Stimulated activated CD4-positive, alpha-beta T cell treated with anti-CD3 and anti-CD28 coated beads, Interleukin-1b, Interleukin-23, amount 100 ng/mL, for 1 hour (primary cell): ENCODE measurements at places on chromosomes 5 and 9.

DNA sequence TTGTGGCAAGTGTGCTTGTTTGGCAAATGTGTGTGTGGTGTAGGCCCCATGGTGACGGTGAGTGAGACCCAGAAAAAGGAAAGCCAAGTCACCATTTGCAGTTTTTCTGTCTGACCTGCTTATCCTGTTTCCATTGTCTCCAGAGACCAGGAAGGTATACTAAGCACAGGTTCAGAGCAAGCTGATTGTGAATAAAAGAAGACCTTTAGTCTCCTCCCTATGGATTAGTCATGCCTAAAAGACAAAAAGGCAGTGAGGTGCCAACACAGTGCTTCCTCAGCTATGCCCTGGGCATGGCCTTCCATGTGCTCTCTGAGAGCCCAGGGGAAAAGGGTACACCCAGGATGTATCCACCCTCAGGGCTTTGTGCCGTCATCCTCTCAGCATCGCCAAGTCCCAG is 49.2 kb upstream of the SHOC1 start:
- DNase-seq, result no peak

GRCh38 chr5:54294097-54294667 is 16.2 kb downstream of the ARL15 start:
- DNase-seq, result no peak

DNA sequence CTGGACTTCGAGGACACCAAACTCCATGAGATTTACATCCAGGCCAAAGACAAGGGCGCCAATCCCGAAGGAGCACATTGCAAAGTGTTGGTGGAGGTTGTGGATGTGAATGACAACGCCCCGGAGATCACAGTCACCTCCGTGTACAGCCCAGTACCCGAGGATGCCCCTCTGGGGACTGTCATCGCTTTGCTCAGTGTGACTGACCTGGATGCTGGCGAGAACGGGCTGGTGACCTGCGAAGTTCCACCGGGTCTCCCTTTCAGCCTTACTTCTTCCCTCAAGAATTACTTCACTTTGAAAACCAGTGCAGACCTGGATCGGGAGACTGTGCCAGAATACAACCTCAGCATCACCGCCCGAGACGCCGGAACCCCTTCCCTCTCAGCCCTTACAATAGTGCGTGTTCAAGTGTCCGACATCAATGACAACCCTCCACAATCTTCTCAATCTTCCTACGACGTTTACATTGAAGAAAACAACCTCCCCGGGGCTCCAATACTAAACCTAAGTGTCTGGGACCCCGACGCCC is 1.3 kb downstream of the PCDHGC3 start:
- no peak for DNase-seq

- no peak for DNase-seq
Measured at GRCh38 chr9:5646116-5646515, 17.2 kb downstream of the RIC1 start.

DNA sequence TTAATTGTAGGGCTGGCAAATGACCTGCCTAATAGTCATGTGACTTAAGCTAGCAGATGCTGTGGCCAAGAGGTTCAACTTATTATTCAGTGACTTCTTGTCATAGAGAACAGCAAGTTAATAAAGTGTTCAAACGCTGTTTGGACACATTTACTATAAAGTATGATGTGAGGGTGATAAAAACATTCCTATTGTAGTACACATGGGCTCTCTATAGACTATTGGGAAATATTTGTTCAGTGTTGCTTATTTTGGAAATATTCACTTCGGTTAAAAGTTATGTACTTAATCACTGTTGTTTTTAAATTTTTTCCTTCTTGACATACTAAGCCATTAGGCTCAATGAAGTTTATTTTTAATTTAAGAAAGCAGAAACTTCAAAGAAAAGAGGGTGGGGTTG is 345.0 kb downstream of the NNT start:
- no peak for DNase-seq

- DNase-seq, result no peak
Measured at GRCh38 chr5:95382801-95383200, 8.4 kb upstream of the FAM81B start.

DNA sequence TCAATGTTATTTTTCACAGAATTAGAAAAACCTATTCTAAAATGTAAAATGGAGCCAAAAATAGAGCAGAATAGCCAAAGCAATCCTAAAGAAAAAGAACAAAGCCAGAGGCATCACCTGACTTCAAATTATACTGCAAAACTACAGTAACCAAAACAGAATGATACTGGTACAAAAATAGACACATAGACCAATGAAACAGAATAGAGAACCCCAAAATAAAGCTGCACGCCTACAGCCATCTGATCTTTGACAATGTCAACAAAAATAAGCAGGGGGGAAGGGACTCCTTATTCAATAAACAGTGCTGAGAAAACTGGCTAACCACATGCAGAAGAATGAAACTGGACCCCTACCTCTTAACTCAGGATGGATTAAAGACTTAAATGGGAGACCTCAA is 65.8 kb upstream of the PDE4D start:
- no peak for DNase-seq

GRCh38 chr5:154418344-154418820 is 27.4 kb upstream of the SAP30L start:
- no peak for DNase-seq

DNA sequence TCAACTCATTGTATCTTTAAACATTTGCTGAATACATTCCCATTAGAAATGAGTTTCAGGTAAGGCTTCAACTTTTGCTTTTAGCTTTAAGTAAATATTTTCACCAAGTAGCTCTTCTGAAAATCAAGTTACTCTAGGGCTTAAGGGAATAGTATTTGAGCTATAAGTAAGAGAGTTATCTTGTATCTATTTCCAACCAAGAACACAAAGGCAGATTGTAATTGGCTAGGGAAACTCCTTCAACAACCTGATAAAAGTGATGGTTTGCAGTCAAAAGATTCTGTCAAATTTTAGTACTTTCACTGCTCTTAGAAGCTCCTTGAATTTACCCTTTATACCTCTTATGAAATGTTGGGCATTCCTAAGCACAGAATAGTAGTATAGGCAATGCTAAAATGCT is 13.0 kb downstream of the ELL2 start:
- DNase-seq, result no peak

GRCh38 chr5:80921026-80921425 is 39.1 kb upstream of the RASGRF2 start:
- DNase-seq, result no peak

DNA sequence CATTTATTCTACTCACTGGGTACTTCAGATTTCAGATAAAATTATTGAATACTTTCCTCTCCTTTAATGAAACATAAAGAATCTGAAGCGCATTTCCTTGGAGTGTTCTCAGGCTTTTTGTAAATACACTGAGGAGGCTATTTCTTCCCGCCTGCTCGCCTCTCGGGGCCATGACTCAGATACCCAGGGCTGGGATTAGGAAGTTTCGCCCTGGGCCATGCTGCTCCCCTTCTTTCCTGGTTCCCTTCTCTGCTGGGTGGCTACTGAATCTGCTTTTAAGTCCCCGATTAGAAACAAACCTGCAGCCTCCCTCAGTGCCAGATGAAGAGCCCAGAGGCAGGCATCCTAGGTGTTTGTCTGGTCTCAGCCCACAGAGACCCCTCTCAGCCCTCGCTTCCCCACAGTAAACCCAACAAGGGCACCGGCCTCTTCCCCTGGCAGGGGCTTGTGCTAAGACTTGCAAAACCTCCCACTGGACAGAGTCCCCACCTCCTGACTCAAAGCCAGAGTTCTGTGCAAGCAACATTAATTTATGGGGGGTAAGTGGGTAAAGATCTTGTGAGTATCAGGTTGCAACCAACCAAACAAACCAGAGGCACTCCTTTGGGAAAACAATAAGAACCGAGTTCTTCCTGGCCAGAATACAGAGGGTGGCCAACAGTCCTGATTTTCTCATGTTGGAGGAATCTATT is 30.7 kb upstream of the IRX1 start:
- DNase-seq, result no peak

DNA sequence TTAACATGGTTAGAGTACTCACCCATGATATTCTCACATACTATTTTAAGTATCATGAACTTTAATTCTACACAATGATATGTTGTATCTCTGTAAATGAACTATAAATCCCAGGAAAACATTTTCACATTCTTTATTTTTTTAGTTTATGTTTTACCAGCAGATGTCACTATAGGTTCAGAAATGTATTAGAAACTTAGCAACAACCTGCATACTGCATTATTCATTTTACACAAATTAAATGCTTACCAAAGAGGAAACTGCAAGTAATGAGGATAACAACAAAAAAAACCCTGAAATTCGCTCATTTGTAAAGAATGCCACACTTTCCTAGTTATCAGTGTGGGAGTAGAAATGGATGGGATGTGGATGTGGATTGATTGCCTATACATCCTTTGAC is 217.5 kb upstream of the OTULINL start:
- no peak for DNase-seq

DNA sequence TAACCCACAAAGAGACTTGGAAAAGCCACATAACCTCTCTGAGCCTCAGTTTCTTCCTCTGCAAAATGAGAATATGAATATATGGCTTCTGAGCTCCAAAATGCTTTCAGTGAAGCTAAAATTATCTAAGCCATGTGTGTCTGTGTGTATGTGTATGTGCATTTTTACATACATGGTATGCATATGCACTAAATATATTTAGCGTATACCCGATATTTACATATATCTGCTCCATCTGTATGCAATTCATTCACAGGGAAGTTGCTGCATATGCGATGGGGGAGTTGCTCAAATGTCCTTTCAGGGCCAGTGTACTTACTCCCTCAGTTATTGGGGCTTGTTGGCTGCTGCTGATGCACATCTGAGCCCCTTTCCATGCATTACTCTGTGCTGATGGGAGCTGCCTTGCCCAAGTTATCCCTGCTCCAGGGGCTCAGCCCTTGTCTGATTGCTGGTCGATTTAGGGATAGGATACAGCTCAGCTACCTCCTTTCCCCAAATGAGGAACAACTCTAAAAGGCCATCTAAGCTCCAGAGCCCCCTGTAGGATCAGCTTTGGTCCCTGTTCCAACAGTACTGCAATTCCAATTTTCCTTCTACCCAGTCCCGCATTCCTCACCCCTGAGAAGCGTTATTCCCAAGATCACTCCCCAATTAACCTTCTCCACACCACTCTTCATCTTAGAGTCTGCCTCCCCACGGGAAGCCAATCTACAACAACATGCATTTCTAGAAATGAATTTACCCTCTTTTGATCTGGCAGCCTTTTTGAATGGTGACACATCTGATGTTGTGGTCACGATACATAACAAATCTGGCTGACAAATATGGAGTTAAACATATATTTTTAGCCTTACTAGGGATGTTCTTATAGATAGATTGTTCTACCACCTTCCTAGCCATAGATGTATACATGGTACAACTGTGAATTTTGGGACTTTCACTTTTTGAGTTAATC is 15.9 kb downstream of the RHOBTB3 start:
- DNase-seq, result no peak

- DNase-seq, result no peak
Measured at GRCh38 chr5:142824391-142824790, 54.2 kb downstream of the ARHGAP26 start.

DNA sequence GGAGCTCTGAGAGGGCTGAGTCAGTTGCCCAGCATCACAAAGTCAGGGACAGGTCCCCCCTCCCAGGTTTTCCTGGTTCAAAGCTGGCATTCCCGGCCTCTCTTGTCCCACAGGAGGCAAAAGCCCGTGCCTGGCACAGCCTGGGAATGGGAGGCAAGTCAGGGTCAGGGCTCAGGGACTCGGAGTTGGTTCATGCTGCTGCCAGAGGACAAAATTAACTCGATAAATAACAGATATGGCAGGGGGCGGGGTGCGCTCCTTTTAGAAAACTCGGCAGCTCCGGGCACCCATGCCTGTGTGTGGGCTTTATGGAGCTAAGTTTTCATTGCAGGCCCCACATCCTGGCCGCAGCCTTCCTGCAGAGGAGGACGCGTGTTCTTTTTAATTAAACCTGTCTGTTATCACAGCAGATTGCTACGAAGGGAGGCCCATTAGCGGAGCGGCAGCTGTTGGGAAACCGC is 62.8 kb upstream of the LMX1B start:
- no peak for DNase-seq

- DNase-seq, result no peak
Measured at GRCh38 chr5:16750445-16750844, 133.6 kb upstream of the RETREG1 start.

DNA sequence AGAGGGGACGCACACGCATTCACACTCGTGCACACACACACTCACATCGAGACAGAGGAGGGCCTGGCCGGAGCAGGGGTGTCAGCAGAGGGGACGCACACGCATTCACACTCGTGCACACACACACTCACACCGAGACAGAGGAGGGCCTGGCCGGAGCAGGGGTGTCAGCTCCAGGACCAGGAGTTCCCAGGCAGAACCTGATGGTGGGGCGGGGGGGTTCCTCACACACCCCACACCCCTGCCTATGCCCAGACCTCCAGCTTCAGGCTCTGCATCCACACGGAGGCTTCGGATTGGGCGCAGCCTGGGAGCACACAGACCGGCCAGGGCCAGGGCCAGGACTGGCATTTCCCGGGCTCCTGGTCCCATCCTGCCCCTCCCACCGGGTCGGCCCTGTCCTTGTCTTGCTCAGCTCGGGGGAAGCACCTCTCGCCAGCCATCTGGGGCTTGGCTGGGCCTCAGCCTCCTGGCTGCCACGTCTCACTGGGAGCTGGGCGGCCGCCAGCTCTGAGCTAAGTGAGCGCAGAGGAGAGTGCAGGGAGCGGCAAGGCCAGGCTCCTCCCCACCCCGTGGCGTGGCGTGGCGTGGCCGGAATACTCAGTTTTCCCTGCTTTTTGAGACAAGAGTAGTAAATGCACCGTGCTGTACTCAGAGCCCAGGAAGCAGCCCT is 31.3 kb downstream of the ADAMTS2 start:
- no peak for DNase-seq

GRCh38 chr5:1687301-1687970 is 112.2 kb downstream of the MRPL36 start:
- DNase-seq, result no peak

GRCh38 chr5:163362840-163363371 is 74.5 kb upstream of the CCNG1 start:
- no peak for DNase-seq

GRCh38 chr5:134784946-134785620 is 26.5 kb downstream of the DDX46 start:
- no peak for DNase-seq

- no peak for DNase-seq
Measured at GRCh38 chr5:111655169-111655924, 101.6 kb downstream of the NREP start.

DNA sequence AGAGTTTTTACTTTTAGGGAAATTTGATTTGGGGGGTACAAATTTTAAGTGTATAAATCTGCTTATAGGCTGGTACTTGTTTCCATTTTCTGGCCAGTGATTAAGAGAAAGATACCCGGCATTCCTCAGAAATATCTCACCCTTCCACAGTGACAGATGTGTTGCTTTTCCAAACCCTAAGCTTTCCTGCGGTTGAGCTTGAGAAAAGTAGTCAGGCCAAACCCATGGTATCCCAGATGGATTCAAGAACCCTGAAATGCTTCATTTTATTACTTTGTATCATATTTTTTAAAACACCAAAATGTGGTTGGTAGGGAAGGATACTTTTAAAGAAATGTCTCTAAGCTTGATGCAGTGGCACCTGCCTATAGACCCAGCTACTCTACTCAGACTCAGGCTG is 23.5 kb downstream of the SPTAN1 start:
- no peak for DNase-seq

- no peak for DNase-seq
Measured at GRCh38 chr5:174459071-174459702, 265.2 kb upstream of the MSX2 start.

GRCh38 chr9:134618163-134618832 is 23.3 kb upstream of the COL5A1 start:
- no peak for DNase-seq

- no peak for DNase-seq
Measured at GRCh38 chr9:90333226-90333625, 309.4 kb downstream of the DIRAS2 start.

- no peak for DNase-seq
Measured at GRCh38 chr9:113125386-113126035, 25.3 kb upstream of the SLC31A2 start.

- no peak for DNase-seq
Measured at GRCh38 chr5:160466116-160466515, 44.5 kb downstream of the PTTG1 start.
